ENCODE measurements at places on chromosomes 6 and 20.

DNA sequence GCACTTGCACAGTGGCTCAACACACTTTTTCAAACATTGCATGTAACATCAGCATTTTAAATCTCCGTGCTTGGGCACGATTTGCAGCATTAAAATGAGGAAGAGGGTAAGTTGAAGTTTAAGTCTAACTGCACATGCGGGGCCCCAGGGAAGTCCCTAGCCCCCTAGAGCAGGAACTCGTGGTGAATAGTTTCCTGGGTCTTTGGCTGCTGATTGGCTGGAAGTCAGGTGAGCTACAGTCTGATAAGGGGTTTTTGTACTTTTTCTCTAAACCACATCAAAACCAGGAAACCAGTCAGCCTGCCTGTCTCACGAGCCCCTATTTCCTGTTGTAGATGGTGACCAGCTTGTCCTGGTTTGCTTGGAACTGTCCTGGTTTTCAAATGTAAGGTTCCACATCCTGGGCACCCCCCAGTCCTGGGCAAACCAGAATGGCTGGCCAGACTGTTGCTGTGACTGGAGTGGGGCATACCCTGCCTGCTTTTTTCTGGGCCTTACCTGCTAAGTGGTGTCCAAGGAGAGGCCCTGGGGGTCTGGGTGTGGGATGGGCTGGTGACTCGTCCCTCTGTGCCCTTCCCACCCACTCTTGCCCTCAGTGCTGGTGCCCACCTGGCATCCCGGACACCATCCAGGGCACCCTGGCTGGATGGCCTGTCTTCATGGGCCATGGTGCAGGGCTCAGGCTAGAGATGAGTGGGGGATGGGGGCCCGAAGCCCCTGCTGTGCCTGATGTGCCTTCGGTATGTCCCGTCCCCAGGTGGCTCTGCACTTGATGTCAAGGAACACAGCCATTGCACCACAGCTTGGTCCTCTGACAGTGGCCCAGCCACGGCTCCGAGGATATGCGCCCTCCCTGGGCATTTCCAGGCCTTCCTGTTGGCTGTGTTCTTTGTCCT lies 31.8 kb downstream of the SUN5 start:
- DNase-seq: peak; percentile 22

DNA sequence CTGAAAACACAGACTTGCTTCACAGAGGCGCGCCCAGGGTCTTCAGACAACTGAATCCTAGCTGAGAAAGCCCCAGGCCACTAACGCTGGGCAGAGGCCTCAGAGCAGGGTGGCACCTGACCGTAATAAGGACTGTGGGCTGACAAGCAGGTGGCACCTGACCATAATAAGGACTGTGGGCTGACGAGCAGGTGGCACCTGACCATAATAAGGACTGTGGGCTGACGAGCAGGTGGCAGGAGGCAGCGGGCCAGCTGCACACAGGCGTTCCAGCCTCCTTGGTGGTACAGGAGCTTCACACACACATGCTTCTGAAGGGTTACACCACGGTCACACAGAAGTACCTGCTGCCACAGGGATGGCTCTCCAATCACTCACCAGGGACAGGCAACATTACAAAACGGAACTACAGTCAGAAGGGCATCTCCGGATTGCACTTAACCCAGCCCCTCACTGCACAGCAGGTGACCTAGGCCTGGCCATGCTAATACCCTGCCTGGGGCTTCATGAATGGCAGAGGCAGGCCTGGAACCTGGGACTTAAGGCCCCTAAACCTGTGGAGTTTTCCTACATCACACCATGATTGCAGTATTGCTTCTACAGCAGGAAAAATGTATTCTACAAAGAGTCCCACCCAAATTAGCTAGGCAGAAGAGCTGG lies 50.8 kb downstream of the PSMG4 start:
- no peak for DNase-seq

GRCh38 chr6:75794351-75794846 lies 45.4 kb downstream of the MYO6 start:
- no peak for DNase-seq

DNA sequence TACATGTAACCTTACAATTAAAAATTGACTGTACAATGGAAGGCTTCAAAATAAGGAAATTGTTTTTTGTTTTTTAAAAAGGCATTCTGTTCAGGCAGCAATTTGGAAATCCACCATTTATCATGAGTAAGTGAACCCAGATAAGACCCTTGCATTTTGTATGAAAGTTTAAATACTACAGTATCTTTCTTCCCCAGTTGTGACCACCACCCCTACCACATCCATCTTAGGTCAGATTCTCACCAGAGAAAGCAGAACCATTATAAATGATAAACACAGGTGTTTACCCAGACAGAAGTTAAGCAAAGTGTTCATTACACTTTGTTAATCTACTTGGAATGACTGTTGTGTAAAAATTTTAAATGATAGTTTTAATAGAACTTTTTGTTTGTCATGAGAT lies 20.2 kb downstream of the SENP6 start:
- DNase-seq: no peak

DNA sequence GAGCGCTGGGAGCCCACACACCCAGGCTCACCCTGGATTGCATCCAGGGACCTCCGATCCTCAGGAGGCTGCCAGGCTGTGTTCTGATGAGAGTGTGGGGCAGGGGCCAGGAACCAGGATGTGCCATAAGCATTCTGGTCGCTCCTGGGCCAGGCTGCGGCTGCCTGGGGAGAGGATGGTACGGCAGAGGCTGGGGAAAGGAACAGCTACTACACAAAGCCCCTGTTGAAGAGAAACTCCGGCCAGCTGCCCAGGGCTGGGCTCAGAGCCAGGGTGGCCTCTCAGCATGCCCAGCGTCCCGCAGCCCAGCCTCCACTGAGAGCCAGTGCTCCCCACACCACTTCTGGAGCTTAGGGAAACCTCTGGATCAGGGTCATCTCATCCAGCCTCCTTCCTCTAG lies 21.7 kb upstream of the OCSTAMP start:
- peak; percentile 75 for DNase-seq

- DNase-seq: peak; percentile 67
Measured at GRCh38 chr6:34284563-34285447, 36.0 kb upstream of the SMIM29 start.

DNA sequence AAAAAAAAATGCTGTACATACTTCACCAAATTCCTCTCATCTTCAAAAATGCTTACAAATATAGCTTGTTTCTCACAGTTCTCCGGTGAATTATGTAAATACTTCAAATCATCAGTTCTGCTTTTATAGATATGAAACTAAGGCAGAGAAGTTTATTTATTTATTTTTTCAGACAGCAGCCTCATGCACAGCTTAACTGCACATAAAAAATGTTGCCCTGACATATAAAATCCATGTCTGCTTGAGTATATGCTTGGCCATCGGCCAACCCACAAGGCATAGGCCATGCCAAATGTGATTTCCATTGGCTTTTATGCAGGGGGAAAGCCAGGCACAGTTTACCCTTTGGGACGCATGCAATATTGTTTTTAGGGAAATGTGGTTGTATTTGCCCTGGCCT lies 57.3 kb upstream of the PHACTR2 start:
- DNase-seq: no peak

DNA sequence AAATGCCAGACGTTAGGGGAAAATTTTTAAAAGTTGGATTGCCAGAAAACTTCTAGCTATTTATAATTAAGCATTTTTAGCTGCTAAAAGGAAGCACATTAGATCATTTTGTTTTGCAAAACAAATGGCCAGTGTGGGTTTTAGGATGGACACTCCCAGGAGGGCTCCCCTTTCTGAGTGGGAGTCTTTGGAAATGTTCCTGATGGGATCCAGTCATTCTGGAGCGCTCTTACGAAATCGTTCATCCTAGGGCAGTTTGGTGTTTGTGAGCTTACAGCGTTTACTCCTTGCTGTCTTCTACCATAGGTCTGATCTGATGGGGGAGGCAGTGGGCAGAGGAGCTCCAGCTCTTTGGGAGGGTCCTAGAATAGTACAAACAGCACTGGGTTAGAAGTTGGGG lies 14.7 kb downstream of the GNAS start:
- DNase-seq: no peak

- DNase-seq: no peak
Measured at GRCh38 chr6:11682561-11682975, 96.0 kb downstream of the ADTRP start.

GRCh38 chr6:158640519-158640918 lies 4.0 kb downstream of the DYNLT1 start:
- no peak for DNase-seq

- DNase-seq: no peak
Measured at GRCh38 chr6:22146678-22146930, 150.2 kb downstream of the PRL start.

GRCh38 chr6:144064402-144065212 lies 30.8 kb downstream of the SF3B5 start:
- no peak for DNase-seq

- peak; percentile 49 for DNase-seq
Measured at GRCh38 chr6:113362301-113363047, 494.7 kb upstream of the MARCKS start.

DNA sequence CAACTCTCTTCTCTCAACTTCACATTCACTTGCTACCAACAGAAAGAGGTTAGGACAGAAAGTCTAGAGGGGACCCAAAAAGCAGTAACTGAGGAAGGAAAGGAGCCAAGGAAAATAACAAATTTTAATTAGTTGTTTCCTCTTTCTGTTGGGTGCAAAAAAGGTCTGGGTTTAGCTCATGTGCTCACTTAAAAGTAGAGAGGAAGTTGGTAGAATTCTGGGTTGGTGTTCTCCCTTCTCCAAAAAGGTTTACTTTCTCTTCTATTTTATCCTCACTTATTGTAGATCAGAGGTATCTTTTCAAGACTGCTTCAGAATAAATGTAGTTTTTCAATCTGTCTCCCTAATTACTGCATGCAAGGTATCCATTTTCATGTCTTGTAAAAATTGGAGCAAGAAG lies 42.8 kb downstream of the MAP3K7 start:
- DNase-seq: no peak
